Testis (tissue), 5 donors: ENCODE measurements at places on chromosomes 7 and 10. TPM values are rescaled to one million over a fixed set of nuclear protein-coding genes. Genes with fewer than 3 reads are reported as not detected.

The PNLIP gene
- not detected for polyA plus RNA-seq

The NRBF2 gene
- polyA plus RNA-seq, result 18.9 TPM

The GRM3 gene
- 0.29 TPM for polyA plus RNA-seq

The MRLN gene
- polyA plus RNA-seq, result 1.4 TPM

The PRSS37 gene
- 54.7 TPM for polyA plus RNA-seq

The INTS1 gene
- 142 TPM for polyA plus RNA-seq

The FAM24B gene
- 12.1 TPM for polyA plus RNA-seq

The NPC1L1 gene
- 0.83 TPM for polyA plus RNA-seq

The HOXA2 gene
- polyA plus RNA-seq, result 0.32 TPM

The CTAGE15 gene
- 3.0 TPM for polyA plus RNA-seq

The C7orf33 gene
- polyA plus RNA-seq, result not detected

The VPS37D gene
- polyA plus RNA-seq, result 10.3 TPM

The HOXA11 gene
- polyA plus RNA-seq, result 0.96 TPM

The MSMB gene
- polyA plus RNA-seq, result 11.6 TPM

The CYP2C19 gene
- not detected for polyA plus RNA-seq

The POU6F2 gene
- 1.3 TPM for polyA plus RNA-seq

The DDC gene
- 4.1 TPM for polyA plus RNA-seq

The NME8 gene
- 25.3 TPM for polyA plus RNA-seq

The ACBD7 gene
- polyA plus RNA-seq, result 5.6 TPM

The FOXI2 gene
- 0.30 TPM for polyA plus RNA-seq

The NPTX2 gene
- polyA plus RNA-seq, result 77.3 TPM

The PTPRZ1 gene
- polyA plus RNA-seq, result 2.2 TPM

The CHN2 gene
- 8.6 TPM for polyA plus RNA-seq

The PPP1R9A gene
- 16.7 TPM for polyA plus RNA-seq

The LIPJ gene
- 10.4 TPM for polyA plus RNA-seq
